ENCODE measurements at places on chromosomes 11 and 22.

DNA sequence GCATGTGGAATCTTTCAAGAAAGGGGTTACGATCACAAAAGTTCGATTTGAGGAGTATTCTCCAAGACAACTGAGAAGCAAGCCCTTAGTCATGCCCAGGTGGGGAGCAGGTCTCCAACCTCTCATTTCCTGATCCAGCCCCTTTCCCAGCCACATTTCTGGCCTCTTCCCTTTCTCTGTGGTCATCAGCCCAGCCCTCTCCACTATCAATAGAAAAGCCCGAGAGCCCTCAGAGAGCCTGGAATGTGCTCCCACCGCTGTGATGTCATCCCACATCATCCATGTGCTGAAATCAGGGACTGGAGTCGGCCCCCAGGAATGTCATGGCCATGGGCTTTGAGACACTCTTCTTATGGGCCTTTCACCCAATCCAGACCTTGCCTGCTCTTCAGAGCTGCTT, 62.6 kb downstream of the KCNJ1 start:
- DNase-seq, result no peak

DNA sequence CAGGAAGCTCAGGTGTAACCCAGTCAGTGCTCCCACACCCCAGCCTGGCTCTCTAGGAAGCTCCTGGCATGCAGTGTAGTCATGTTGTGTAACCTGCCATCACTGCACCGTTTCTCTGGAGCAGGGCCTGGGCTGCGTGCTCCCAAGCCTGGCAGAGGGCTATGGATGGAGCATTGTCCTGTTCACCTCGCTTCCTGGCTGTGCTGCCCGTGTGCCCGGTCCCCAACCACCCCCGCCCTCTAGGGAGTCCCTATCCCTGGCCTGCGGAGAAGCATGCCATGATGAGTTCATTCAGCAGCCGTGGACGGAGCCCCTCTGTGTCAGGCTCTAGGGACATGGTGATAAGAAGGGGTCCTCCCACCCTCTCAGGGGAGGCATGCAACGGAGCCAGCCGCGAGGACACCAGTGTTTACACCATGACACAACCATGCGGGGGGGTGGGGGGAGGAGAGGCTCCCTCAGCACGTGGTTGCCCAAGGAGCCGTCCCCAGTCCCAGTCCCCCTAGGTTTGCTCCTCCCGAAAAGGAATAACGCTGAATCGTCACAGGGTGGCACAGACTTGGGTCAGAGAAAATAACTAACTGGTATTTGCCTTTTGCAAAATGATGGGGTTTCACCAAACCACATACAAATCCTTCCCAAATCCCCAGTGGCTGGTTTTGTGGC, 73.1 kb downstream of the FBLN1 start:
- no peak for DNase-seq

DNA sequence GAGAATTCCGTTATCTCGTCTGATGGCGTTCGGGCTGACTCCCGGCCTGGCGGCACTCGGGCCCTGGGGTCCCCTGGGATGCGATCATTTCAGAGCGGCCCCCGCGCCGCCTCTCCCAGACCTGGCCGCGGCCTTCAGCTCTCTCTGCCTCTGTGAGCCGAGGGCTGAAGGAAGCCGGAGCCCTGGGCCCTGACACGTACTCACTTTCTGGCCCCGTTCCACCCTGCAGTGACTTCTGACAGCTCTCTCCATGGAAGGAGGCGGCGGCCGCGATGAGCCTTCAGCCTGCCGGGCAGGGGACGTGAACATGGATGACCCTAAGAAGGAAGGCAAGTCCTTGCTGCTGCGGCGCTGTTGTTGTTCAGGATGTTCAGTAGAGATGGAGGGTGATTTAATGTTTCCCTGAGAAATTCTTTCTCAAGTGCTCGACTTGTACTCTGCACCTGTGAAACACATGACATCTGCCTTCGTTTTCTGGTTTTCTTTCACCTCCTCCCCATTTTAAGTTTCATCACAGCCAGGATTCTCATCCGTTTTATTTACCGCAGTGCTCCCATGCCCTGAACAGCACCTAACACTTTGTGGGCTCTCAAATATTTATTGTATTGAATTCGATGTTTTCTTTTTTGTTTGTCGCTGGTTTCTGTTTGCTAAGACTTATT, 612 bp downstream of the GTSE1 start:
- peak; percentile 17 for DNase-seq

- no peak for DNase-seq
Observed at GRCh38 chr11:17859552-17859951, 125.0 kb downstream of the KCNC1 start.

- no peak for DNase-seq
Observed at GRCh38 chr11:561148-562003, 606 bp downstream of the RASSF7 start.

- DNase-seq, result no peak
Observed at GRCh38 chr11:106061954-106062949, 14.9 kb downstream of the KBTBD3 start.

DNA sequence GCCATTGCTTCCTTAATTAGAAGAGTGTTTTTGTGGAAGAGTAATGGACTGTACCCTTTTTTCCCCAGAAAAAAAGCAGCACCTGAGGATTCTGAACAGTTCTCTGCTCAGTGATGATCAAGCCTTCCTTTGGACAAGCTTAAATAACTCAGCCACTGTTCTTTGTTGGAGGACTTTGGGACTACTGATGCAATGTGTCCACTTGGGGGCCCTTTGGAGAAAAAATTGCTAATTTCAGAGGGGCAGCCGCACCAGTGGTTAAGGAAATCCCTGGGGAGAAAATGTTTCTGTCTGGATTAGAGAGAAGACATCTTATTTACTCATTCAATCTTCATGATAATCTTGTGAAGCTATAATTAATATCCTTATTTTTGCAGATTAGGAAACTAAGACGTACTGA, 5.3 kb upstream of the KMT2A start:
- no peak for DNase-seq
